CD14-positive monocyte (primary cell): ENCODE measurements at places on chromosomes 16 and 17. TPM values are rescaled to one million over a fixed set of nuclear protein-coding genes. Genes with fewer than 3 reads are reported as not detected.

The STX1B gene
- polyA plus RNA-seq = 0.55 and 1.7 TPM in 2 replicates

The ADAM11 gene
- polyA plus RNA-seq = 0.19 and 0.27 TPM in 2 replicates

The TAC4 gene
- not detected for polyA plus RNA-seq

The DOC2A gene
- 0.23 TPM for polyA plus RNA-seq

The CCL4L2 gene
- 25.3 TPM for polyA plus RNA-seq

The FKBP10 gene
- polyA plus RNA-seq = not detected

The CES3 gene
- 0.37 and 0.48 TPM in 2 replicates for polyA plus RNA-seq

The PIGQ gene
- 11.4 TPM for polyA plus RNA-seq

The ARRB2 gene
- 750 and 760 TPM in 2 replicates for polyA plus RNA-seq

The SPNS3 gene
- 2.3 TPM for polyA plus RNA-seq

The LGALS9B gene
- 0.09 TPM in 1 of 2 replicates, not detected in the other for polyA plus RNA-seq

The CMTR2 gene
- polyA plus RNA-seq = 12.7 TPM

The SYCE1L gene
- polyA plus RNA-seq = 0.29 and 0.43 TPM in 2 replicates

The HOXB8 gene
- not detected for polyA plus RNA-seq

The SP6 gene
- not detected for polyA plus RNA-seq

The CCL23 gene
- polyA plus RNA-seq = 0.89 TPM

The CBX2 gene
- polyA plus RNA-seq = 0.55 and 0.95 TPM in 2 replicates

The HOXB1 gene
- not detected for polyA plus RNA-seq
